ENCODE measurements at places on chromosomes 11 and 22. TPM values are rescaled to one million over a fixed set of nuclear protein-coding genes. Genes with fewer than 3 reads are reported as not detected.

GRCh38 chr11:64765851-64766665 is 6.3 kb upstream of the PYGM start:
- DNase-seq, result peak; percentile 39

GRCh38 chr11:103690356-103690755 is 346.1 kb upstream of the DDI1 start:
- no peak for DNase-seq

GRCh38 chr11:117011541-117011898 is 86.7 kb downstream of the SIK3 start:
- no peak for DNase-seq

DNA sequence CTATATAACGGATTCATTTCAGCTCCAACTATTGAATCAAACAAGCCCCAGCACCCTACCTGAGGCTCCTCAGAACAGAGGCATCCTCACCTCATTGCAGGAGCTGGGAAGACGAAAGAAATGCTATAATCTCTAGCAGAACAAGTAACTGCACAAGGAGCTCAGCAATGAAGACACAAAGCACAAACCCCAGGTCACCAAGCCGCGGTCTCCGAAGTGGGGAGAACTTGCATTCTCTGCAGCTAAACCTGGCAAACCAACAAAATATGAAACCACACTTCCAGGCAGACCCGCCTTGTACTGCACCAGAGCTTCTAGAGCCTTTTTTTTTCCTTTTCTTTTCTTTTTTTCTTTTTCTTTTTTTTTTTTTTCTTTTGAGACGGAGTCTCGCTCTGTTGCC is 21.8 kb upstream of the CD5 start:
- DNase-seq, result no peak

- no peak for DNase-seq
Observed at GRCh38 chr11:92440701-92441442, 216.3 kb downstream of the FAT3 start.

Gene RAB38
- 0.94 TPM for total RNA-seq

- no peak for DNase-seq
Observed at GRCh38 chr11:121425828-121426227, 26.3 kb upstream of the SORL1 start.

- DNase-seq, result no peak
Observed at GRCh38 chr22:44573451-44573850, 75.4 kb upstream of the RTL6 start.

Gene OR10D3
- not detected for total RNA-seq

GRCh38 chr11:14904745-14905103 is 12.7 kb upstream of the CYP2R1 start:
- DNase-seq, result peak; percentile 92

DNA sequence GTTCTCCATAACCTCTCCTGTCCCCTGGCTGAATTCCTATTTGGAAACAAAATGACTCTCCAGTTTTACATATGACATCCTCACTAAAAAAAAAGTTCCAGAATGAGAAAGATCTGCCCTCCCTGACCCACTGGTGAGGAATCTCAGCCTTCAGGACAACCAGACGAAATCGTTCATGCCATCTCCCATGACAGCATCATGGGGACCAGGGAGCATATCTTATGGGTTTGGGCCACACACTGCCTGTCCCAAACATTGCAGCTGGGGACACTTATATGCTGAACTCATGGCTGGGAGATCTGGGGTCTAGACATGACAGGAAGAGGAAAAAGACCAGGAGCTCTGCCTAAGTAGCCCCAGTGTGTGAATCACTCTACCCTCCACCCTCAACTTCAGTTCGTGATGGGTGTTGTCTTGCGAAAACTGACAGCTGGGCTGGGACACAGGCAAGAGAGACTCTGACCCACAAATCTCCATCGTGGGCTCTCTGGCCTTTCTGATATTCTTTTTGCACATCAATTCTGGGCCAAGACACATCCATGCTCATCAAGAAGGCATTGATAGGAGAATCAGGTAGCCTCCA is 102.0 kb downstream of the ZNF280B start:
- DNase-seq, result no peak

Gene OR51S1
- total RNA-seq, result not detected

- DNase-seq, result no peak
Observed at GRCh38 chr11:20002312-20003216, 157.7 kb downstream of the DBX1 start.

All from left ventricle myocardium superior (tissue), 1 donor.